ENCODE measurements at places on chromosomes 1 and 21.

GRCh38 chr1:116320874-116321273, 52.2 kb upstream of the ATP1A1 start:
- DNase-seq = no peak

GRCh38 chr21:40386294-40386911, 460.6 kb downstream of the DSCAM start:
- DNase-seq = no peak

DNA sequence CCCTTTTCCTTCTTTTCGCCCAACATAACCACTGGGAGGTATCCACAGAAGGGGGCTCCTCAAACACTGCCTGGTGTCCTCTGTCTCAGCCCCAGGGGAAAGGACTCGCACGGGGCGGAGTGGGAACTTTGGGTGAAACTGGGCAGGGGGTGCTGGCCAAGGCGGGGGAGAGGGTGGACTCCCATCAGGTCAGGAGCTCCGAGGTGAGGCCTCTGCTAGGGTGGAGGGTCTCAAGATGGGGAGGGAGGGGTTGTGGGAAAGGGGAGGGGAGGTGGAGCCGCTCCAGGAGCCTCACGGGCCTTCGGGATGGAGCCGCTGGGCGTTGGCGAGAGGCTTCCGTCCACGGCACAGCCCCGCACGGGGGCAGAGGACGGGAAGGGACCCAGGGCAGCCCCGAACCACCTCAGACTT, 43.2 kb upstream of the POFUT2 start:
- DNase-seq = no peak

GRCh38 chr1:205298191-205298994, 23.2 kb downstream of the NUAK2 start:
- DNase-seq = no peak

DNA sequence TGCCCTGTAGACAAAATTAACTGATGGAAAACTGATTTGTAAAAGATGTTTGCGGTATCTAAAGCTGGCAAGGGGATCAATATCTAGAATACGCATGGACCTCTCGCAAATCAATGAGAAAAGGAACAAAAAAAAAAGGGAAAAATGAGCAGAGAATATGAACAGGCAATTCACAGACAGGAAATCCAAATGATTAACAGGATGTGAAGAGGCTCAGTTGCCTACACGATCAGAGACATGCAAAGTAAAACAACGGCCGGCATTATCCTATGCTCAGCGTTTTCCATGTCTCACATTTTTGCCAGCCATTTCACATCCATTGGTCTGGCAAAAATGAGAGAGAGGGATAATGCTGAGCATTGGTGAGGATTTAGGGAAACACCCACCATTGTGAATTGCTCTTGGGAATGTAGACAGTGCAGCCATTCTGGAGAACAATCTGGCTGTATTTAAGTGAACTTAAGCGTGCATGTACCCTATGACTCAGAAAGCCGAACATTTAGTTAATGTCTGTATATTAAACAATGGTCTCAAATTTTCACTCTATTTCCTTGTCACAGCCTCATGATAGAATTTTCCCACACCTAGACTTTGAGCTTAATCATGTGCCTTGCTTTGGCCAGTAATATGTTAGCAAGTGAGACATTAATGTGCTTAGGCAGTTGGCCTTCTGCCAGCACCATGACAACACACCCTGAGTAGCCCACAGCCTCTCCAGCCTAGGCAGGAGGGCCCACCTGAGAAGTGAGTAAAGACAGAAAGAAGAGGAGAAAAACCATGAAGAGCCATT, 61.0 kb upstream of the NBPF3 start:
- DNase-seq = no peak

- no peak for DNase-seq
Measured at GRCh38 chr1:22030057-22030456, 22.5 kb upstream of the CDC42 start.

- DNase-seq = no peak
Measured at GRCh38 chr1:88973520-88974137, 18.8 kb downstream of the KYAT3 start.

- DNase-seq = no peak
Measured at GRCh38 chr1:206693592-206693991, 8.9 kb downstream of the MAPKAPK2 start.

DNA sequence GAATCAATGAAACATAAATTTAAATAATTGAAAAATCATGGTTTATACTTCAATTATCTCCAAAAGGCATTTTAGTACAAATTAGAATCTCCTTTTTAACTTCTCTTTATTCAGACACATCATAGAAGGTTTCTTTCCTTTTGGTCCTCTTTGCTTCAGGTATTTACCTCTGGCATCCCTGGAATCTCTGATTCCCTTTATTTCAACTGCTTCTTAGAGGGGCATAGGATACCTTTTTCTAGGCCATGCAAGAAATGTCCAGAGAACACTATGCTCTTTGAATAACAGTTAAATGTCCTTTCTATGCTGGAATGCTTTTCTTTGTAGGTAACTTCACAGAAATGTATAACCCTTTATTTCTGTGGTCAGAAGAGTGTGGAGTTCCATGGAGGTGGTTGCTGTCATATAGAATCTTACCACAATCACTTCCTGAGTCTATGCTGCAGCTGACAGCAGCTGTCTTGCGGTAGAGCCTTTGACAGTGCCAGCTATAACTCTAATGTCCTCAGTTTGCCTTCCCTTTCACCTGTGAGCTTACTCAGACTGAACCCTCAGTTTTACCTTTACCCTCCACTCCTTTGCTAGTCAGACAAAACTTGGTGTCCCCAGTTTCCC, 8.6 kb downstream of the LAMC2 start:
- no peak for DNase-seq

DNA sequence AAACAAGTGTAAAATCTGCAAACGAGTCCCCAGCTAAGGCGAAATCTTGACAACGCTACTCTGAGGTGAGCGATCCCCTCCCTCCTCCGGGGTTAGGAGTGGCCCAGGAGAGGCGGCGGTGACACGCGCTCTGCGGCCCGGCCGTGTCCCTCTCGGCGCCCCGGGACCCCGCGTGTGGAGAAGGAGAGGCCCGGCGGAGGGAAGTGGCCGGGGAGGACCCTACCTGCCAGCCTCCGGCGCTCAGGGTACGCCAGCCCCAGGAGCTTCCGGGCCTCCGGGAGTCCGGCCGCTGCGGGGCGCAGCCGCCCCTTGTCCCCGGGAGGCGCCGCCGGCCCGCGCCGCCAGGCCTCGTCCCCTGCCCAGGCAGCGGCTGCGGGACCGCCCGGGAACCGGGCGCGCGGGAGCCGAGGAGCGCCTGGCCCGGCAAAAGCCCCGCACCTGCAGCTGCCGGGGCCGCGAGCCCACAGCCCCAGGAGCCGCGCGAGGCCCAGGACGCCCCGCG, 543 bp downstream of the ABCB10 start:
- DNase-seq = no peak

DNA sequence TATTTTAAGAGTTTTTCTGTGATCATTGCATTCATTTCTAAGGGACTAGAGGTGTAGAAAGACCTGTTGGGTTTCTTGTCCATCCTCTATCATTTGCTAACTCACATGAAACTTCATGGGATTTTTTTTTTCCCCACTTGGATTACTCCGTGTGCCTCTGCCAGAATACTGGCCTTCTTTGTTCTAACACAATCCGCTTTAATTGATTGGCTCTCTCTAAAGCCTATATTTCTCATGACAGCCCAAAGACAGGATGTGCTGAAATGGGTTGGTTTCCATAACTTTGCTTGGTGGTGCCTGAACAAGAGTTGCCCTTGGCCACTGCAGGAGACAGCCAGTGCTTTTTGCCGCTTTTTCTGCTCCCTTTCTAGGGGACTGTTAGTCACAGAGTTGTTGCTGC, 12.2 kb downstream of the CACHD1 start:
- DNase-seq = no peak

DNA sequence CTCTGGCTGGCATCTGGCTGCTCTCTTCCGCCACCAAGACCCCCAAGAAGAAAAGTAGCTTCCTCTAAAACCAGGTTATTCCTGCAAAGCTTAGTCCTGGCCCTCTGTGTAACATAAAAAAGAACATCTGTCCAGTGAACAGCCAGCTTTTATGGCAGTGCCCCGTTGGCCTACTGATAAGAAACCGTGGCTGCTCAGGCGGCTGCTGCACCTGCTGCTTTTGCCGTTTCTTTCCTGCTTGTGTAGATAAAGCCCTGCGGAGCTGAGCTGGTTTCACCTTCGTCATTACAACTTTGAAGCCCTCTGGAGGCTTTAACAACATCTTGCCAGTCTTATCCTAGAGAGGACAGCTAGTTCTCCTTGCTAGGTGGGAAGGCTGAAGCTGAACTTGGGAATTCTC, 20.5 kb downstream of the ELAPOR1 start:
- DNase-seq = no peak

- DNase-seq = no peak
Measured at GRCh38 chr1:156433602-156434001, 64.6 kb downstream of the RHBG start.

DNA sequence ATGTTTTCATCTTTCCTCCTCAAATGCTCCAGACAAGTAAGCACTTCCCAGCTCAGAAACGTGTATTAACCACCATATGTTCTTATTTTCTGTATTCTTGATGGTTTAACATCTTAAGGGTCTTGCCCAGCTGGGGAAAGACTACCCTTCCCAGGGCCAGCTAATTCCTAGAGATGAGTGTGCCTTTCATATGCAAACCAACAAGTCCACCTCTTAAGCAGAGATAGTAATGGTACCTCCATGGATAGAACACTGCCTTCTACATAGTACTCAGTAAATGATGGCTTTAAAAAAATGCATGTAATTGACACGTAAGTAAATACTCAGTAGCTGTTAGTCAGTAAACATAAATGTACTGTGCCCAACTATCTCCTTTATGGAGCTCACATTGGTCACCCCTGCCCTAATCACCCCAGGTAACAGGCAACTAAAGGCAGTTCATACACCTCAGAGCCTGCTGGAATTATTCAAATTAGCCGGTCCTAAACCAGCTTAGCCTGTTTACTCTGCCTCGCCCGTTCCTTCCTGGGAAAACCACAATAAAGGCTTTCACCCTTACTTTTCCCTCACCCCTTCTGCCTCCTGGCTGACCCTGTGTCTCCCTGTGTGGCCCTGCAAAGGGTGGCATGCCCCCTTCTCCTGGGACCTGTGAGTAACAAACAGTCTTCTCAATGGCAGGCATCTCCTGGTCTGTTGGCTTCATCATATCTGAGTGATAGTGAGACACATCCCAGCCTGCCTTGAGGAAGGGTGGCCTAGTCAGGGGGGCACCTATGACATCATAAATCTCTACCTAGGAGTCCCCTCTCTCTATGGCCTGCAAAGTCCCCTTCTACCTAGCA, 40.1 kb upstream of the KLHDC7A start:
- no peak for DNase-seq

DNA sequence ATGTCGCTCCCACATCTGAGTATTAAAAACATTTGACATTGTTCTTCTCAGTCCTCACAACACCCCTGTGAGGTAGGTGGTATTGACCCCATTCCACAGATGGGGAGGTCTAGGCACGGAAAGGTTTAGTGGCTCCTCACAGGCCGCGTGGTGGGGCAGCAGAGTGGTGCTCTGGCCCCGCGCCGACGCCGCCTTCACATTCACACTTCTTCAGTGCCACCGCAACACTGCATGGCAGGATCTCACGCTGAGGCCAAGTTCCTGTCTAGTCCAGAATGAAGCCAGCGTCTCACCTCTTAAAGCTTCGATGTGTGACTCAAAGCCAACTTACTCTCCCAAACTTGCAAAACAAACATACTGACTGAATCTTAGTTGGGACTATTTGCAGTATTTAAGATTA, 12.1 kb downstream of the ICMT start:
- no peak for DNase-seq

DNA sequence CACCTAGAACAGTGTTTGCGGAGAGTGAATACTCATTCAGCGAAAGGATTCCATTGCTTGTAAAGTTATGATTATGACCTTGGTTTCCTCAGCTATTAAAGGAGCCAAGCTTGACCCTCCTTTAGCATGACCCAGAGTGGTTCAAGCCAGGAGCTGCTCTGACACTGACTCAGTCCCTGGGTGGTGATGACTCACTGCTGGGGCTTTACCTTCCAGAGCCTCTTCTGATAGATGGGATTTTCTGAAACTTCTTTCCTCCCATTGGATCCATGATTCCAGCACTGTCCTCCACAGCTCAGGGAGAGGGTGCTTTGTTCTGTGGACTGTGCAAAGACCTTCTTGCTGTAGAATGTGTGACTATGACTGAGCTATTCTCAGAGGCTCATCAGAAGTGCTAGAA, 77.4 kb downstream of the S1PR1 start:
- no peak for DNase-seq

DNA sequence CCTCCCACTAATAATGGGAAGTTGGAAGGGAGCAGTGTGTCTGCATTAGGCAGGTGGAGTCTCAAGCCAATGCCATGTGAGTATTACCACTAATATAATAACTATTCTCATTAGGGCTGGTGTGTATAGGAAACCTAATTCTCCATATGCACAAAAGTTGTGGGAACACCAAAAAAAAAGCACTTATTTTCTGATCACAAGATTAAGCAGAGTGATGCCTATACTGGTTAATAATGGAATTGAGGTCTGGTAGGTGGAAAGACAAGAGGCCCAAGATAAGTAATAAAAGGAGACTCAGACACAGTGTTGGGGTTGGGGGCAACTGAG, 7.0 kb upstream of the NPL start:
- DNase-seq = no peak

DNA sequence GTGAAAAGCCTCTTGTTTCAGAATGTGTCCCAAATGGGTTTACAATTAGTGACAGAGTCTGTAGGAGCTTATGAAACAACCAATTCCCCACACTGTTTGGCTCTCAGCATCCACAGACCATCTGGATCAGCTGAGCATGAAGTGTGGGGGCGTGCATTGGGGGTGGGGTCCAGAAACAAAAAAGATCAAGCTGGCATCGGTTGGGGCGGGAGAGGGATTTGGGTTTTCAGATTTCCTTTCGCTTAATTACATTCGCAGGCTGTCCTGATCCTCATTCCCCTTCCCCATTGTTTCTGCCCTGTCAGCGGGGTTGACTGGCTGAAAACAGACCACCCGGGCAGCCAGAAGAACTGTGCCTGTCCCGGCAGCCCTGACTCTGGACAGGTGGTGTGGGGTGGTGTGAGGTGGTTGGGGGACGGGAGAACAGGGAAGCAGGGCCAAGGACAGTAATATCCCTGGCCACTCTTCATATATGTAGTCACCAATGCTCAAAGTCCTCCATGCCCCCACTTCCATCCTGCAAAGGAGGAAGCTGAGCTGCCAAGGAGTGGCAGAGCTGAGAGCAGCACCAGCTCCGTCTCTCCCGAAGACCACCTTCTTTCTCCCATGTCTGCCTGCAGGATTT, 92.0 kb downstream of the IER5 start:
- DNase-seq = no peak

DNA sequence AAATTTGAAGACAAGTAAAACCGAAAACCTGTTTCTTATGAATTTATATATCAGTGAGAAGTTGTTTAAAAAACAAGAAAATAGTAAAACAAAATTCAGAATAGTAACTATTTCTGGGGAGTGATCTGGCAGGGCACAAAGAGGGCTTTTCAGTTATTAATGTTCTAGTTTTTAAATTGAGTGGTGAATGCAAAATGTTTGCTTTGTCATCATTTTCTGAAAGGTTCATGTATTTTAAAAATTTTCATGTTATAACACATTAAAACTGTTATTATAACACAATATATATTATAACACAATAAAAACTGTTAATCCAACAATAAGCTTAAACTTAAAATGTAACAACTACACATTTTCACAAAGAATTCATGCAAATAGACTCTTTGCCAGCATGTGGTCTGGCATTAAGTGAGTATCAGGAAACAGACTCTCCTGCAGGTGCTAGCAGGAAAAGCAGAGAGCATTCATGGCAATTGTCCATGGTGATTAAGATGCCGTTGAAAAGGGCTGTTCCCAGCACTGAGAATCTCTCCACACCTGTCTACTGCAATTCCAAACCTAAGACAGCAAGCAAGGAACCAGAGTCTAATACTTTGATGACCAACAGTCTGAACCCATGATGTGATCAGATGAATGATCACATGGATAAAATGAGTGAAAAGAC, 204.9 kb downstream of the TBX15 start:
- no peak for DNase-seq
